ENCODE measurements at places on chromosomes 12 and 14.
A peak's percentile ranks its signal among the peaks of the same experiment; 100 is the strongest.

- DNase-seq, result peak; percentile 57
- H3K27me3 ChIP-seq, result peaks cover 34% of the 10 kb centered on the region
- H3K27ac ChIP-seq, result no peak overlapping the region
- no peaks in the 10 kb centered on the region for H3K36me3 ChIP-seq
These were observed 4.5 kb upstream of the BEGAIN start for GRCh38 chr14:100591453-100592371.

GRCh38 chr12:94163850-94164249 lies 15.5 kb downstream of the PLXNC1 start:
- no peak overlapping the region for H3K4me3 ChIP-seq
- H3K27me3 ChIP-seq, result no peaks in the 10 kb centered on the region
- no peaks in the 10 kb centered on the region for H3K36me3 ChIP-seq
- peaks cover 4% of the 10 kb centered on the region for H3K4me1 ChIP-seq
- no peak overlapping the region for H3K27ac ChIP-seq

DNA sequence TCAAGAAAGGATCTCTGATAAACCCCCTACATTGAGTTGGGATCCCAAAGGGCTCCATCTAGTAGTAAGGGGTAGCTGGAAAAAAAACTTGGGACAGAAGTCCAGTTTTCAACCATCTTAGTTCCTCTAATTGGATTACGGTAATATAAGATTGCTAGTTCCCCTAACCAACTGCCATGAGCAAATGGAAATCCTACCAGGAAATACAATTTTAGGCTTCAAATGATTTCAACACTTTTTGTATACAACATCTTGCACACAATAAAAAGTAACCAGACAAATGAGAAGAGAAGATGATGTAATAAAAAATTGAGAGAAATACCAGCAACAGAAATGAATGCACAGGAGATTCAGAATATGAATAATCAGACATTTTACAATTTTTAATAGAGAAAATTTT lies 73.0 kb downstream of the TSHR start:
- no peaks in the 10 kb centered on the region for H3K36me3 ChIP-seq
- H3K4me3 ChIP-seq, result no peak overlapping the region
- no peaks in the 10 kb centered on the region for H3K27me3 ChIP-seq

GRCh38 chr12:24562771-24563431 lies 386.0 kb downstream of the BCAT1 start:
- DNase-seq, result peak; percentile 73
- H3K4me1 ChIP-seq, result peaks cover 13% of the 10 kb centered on the region
- H3K27ac ChIP-seq, result peak overlapping the region; percentile 75
- no peaks in the 10 kb centered on the region for H3K36me3 ChIP-seq
- H3K27me3 ChIP-seq, result peaks cover 18% of the 10 kb centered on the region

- DNase-seq, result no peak
- H3K4me1 ChIP-seq, result peaks cover 34% of the 10 kb centered on the region
- no peaks in the 10 kb centered on the region for H3K27me3 ChIP-seq
- H3K36me3 ChIP-seq, result no peaks in the 10 kb centered on the region
- no peak overlapping the region for H3K4me3 ChIP-seq
These were observed 18.3 kb upstream of the SLC38A2 start for GRCh38 chr12:46390881-46391280.

- no peaks in the 10 kb centered on the region for H3K4me1 ChIP-seq
- DNase-seq, result no peak
- H3K4me3 ChIP-seq, result no peak overlapping the region
These were observed 19.0 kb upstream of the OVCH1 start for GRCh38 chr12:29516431-29516875.

GRCh38 chr12:6899837-6900519 lies 4.6 kb upstream of the LRRC23 start:
- no peaks in the 10 kb centered on the region for H3K36me3 ChIP-seq
- H3K4me1 ChIP-seq, result peaks cover 8% of the 10 kb centered on the region
- H3K27me3 ChIP-seq, result no peaks in the 10 kb centered on the region
- DNase-seq, result peak; percentile 80
- no peak overlapping the region for H3K4me3 ChIP-seq

DNA sequence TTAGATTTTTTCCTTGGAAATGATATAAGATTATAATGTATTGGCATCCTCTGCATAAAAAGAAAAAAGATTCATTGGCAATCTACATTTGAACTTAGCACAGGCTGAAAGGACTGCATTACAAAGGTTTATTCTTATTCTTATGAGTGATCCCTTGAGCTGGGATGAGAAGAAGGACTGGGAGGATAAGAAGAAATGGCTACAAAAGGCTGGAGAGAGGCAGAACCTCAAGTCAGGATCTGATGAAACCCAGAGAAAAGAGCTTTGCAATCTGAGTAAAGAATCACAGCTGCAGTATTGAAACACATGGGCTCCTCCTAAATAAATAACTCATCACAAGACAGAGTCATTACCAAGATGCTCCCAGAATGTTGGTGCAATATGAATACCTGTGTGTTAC lies 1635.4 kb upstream of the FLRT2 start:
- DNase-seq, result no peak
- no peak overlapping the region for H3K27ac ChIP-seq
- no peaks in the 10 kb centered on the region for H3K4me1 ChIP-seq
- H3K4me3 ChIP-seq, result no peak overlapping the region
- no peaks in the 10 kb centered on the region for H3K27me3 ChIP-seq
